WTC11 (cell line): ENCODE measurements at places on chromosomes 7 and 10.

- no peak for DNase-seq
Measured at GRCh38 chr7:134705716-134706115, 59.1 kb downstream of the BPGM start.

- DNase-seq = no peak
Measured at GRCh38 chr10:29914986-29915785, 144.2 kb downstream of the JCAD start.

DNA sequence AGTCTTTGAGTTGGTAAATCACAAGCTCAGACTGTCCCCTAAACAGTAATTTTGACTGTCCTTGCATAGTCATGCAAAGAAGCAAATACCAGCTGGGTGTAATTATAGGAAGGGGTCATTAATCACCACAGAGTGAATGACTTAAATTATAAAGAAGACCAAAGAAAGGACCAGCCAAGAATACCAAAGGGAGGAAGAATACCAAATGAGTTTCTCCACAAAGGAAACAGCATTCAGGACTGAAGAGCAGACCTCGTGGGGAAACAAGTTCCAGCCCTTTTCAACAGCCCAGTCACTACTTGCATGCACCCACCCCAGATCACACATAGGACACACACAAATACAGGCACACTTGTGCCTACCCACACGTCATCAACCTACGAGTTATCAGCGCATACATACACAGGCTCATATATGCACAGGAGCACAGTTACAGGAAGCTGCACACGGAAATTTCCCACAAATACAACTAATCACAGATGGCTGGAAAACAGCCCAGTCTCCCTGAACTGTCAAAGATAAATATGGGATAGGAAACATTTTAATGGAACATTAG lies 77.6 kb downstream of the DENND2A start:
- no peak for DNase-seq

- DNase-seq = no peak
Measured at GRCh38 chr10:75394221-75394620, 7.3 kb downstream of the ZNF503 start.

GRCh38 chr10:107727767-107728317 lies 563.3 kb upstream of the SORCS1 start:
- DNase-seq = no peak

DNA sequence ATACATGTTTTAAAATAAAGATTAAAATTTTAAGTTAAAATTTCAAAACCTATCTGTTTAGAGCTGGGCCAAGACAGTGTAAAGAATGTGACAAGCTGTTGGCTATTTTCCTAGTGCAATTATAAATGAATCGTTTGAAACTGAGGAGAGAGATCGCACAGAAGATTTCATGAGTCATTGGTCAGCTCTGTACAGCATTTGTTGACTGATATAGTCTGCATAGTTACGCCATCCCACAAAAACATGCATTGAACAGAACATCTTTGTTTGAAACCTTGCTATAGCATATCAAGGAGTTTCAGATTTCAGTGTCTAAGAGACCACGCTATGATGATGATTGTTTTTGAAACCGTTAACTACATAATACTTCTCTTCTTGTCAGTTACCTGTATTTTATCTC lies 1.3 kb upstream of the C10orf67 start:
- no peak for DNase-seq
